ENCODE measurements at places on chromosomes 2 and 18.

- no peak for DNase-seq
Measured at GRCh38 chr2:86055314-86055713, 50.4 kb downstream of the POLR1A start.

DNA sequence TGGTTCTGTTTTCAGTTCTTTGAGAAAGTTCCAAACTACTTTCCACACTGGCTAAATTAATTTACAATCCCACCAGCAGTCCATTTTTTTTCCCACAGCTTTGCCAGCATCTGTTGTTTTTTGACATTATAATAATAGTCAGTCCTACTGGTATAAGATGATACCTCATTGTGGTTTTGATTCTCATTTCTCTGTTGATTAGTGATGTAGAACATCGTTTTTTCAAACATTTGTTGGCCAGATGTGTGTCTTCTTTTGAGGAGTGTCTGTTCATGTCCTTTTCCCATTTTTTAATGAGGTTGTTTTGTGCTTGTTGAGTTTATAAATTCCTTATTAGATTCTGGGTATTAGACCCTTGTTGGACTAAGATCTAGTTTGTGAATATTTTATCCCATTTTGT is 376.8 kb upstream of the NT5C1B start:
- DNase-seq = no peak

DNA sequence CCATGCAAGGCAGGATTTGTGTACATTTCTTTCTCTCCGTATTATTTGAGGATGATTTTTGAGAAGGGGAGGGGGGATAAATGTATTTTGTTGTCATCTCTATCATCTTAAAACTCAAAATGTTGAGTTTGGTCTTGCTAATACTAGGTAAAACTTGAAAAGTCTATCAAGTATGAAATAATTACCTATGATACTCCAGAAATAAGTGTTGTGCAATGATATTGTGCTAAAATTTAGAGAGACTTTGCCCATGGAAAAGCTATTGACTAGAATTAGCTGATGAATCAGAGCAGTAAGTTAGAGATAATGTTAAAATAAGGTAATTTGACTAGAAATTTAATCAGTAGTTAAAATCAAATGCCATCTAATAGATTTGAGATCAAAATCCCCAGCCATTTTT is 323.9 kb downstream of the AGPS start:
- no peak for DNase-seq

DNA sequence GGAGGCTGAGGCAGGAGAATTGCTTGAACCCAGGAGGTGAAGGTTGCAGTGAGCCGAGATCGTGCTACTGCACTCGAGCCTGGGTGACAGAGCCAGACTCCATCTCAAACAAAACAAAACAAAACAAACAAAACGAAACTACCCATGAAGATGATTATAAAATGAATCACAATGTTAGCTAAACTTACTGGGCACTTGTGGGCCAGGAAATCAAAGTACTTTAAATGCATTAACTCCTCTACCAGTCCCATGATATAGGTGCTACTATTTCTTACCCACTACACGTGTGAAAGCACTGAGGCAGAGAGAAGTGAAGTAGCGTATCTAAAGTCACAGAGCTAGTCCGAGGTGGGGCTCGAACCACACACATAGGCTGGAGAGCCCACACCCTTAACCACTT is 53.6 kb downstream of the POLE4 start:
- DNase-seq = no peak

GRCh38 chr2:47065771-47066380 is 89.2 kb downstream of the STPG4 start:
- DNase-seq = peak; percentile 84

- no peak for DNase-seq
Measured at GRCh38 chr2:8494589-8494988, 187.3 kb upstream of the ID2 start.

DNA sequence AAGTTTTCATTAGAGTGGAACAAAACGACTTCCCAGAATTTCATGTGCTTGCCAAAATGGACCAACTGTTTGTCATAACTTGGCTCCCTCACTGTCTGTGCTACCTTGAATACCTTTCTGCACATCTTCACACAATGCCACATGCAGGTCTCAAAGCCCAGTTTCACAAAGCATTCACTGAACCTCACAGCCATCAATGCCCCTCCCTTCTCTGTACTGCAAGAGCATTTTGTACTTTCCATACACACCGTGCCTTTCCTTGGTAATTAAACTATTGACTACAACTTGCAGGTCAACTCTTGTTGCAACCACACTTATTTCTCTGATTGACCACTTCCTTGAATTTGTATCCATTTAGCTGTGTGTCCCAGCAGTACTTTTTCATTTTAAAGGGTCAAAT is 50.5 kb downstream of the PAX3 start:
- DNase-seq = no peak

- DNase-seq = no peak
Measured at GRCh38 chr18:52652391-52652790, 312.4 kb downstream of the DCC start.
